ENCODE measurements at places on chromosomes 12 and 14.

GRCh38 chr12:49017891-49018260, 700 bp downstream of the PRKAG1 start:
- DNase-seq = no peak

DNA sequence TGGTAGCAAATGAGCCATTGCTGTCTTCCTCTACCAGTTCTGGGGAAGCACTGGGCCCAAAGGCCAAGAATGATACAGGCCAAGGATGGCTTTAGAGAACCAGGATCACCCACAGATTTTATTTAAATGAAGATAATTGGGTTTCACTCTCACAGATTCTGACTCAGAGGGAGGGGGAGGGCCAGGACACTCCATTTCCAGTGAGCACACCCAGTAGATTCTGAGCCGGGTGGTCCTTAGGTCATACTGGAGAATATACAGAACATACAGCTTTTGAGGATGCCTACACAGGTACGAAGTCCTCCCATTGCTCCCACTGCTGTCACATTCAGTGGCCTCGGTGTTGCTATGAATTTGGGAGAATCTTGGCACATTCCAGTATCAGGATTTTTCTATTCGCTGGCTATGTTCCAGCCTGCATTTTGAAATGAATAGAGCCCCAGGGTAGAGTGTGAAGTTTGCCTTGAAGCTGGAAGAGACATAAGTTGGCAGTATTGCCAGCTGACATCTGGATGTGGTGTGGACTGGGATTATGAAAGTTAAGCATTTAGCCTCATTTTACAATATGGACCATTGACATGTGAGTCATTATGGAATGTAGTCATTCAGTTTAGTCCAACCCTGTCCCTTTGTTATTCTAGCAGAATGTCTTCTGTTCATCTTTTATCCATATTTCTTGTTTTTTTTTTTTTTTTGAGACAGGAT, 45.8 kb upstream of the POC1B start:
- DNase-seq = no peak

DNA sequence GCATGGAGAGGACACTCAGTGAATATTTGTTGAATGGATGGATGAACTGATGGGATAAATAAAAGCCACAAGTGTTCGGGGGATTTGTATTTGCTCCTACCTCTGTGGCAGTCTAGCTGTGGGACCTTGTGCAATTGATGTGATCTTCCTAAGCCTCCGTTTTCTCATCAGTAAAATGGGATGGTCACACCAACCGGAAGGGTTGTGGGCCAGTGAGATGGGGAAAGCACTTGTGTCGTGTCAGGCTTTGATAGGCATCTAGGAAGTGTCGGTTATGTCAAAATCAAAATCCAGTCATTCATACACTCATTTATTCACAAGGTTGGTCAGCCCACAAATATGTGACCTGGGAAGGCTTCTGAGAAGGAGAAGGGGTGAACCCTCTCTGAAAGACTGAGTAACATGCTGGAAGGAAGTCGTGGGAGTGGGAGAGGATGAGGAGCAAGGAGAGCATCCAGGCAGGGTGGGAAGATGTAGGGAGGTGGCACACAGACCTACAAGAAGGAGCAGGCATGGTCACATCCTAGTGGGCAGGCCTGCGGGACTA, 7.8 kb upstream of the SERPINA9 start:
- DNase-seq = no peak

- no peak for DNase-seq
Measured at GRCh38 chr14:100698666-100699448, 27.8 kb upstream of the DLK1 start.

DNA sequence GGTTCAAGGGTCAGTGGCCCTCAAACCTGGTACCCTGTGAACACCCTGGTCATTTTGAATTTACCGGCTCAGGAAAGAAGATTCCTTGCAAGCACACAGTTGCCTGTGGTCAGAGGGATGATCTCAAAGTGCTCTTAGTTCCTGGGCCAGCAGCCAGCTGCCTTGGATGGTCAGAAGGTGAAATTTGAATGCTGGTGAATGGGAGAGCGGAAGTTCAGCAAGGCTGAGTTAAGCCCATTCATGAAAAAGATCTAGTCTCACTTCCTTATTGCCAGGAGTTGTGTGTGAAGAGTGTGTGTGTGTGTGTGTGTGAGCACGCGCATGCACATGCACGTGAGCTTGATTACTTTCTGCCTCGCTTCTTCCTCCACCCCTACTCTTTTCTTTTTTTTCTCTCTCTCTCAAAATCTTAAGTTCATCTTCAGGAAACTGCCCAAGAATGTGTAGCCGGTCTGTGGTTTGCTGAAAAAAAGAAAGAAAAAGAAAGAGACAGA, 155.5 kb upstream of the CCND2 start:
- no peak for DNase-seq

- DNase-seq = no peak
Measured at GRCh38 chr12:132537049-132537448, 47.1 kb downstream of the FBRSL1 start.

GRCh38 chr14:75865531-75865930, 116.3 kb downstream of the TGFB3 start:
- no peak for DNase-seq

- no peak for DNase-seq
Measured at GRCh38 chr12:4850857-4851380, 58.8 kb upstream of the KCNA1 start.

GRCh38 chr14:95514131-95515079, 2.0 kb downstream of the SYNE3 start:
- no peak for DNase-seq

DNA sequence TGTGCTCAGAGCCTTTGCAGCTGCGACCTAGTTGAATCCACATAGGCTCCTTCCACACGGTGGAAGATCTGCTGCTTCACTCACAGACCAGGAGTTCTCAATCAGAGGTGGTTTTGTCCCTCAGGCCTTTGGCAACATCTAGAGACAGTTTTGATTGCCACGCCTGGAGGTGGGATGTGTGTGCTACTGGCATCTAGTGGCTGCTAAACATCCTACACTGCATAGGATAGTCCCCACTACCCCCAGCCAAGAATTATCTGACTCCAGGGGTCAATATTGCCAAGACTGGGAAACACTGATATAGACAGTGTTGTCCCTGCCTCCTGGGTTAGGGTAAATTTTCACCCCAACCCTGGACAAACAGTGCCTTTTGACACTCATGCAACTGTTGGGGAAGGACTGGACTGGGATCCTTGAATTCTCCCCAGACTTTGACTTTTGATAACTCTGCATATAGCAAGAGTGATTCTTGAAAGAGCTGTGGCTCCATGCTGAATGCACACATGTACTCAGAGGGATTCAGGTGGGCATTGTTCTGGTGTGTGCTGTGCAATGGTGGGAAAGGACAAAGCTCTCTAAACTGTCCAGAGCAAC, 39.8 kb downstream of the BAZ2A start:
- no peak for DNase-seq

GRCh38 chr12:109099431-109100020, 2.1 kb downstream of the UNG start:
- no peak for DNase-seq

DNA sequence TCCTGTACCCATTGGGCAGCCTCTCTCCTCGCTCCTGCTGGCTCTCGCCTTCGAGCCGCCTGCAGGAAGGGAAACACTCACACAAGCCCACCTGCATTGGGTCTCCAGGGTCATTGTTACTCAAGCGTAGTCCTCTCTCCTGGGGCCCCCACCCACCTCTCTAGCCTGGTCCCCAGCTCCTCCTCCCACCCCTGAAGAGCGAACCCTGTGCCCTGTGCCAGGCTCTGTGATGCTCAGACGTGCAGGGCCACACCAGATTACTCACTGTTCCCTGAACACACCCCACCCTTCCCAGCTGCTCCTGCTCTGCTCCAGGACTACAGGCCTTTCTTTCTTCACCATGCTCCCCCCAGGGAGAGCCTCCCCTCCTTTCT, 88.1 kb downstream of the NINJ2 start:
- no peak for DNase-seq

DNA sequence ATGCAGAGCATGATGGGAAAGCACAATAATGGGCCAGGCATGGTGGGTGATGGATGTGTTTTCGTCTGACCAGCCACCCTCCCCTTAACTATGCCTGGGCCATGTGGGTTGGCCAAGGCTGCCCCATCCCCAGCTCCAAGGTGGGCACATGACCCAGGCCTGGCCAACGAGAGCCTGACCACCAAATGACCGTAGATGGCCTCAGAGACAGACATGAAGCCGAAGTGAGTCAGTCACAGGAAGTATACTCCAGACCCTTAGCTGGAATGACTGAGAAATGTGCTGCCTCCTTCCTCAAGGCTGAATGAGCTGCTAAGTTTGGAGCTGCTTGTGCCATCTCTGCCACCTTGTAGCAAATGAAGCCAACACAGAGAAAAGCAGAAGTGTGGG, 233.6 kb downstream of the BCL11B start:
- DNase-seq = no peak

DNA sequence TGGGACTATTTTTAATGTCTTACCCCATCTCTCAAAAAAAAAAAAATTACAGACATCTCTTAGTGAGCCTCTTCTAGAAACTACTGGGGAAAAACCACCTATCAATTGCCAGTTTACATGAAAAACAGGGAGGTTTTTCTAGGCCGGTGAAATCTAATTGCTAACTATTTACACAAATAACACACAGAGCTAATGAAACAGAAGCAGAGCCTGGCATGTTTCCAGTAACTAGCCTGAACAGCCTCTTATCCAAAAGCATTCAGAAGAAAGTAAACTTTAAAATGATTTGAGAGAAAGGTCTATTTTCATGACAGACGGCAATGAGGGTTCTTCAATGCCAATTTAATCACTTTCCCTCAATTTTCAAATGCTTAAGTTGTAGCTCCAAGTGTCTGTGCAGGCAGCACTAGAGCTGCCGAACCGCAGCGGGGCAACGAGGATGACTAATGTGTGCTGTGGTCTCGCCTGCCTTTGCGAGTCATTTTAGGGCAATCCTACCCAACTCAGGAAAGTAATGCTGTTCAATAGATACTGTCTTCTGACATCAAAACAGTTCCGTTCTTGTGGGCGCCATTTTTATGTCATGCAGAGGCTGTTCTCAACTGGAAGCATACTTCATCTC, 84.6 kb downstream of the SETD3 start:
- DNase-seq = peak; percentile 13

DNA sequence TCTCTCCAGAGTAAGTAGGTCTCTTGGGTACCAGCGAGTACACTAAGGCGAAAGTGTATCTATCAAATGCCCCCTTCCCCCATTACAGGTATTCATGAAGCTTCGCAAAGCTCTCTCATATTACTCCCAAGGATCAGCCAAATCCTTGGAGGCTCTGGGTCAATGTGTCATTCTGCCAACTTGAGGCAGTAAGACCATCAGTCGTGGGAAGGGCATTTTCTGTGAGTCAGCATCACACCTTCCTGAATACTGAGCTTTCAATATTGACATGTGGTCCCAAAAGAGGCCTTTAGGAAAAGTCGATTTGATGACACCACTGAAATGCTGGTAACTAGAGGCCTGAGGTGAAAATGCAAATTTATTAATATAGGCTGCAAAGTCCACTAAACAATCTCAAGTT, 323.9 kb downstream of the LRIG3 start:
- DNase-seq = no peak

DNA sequence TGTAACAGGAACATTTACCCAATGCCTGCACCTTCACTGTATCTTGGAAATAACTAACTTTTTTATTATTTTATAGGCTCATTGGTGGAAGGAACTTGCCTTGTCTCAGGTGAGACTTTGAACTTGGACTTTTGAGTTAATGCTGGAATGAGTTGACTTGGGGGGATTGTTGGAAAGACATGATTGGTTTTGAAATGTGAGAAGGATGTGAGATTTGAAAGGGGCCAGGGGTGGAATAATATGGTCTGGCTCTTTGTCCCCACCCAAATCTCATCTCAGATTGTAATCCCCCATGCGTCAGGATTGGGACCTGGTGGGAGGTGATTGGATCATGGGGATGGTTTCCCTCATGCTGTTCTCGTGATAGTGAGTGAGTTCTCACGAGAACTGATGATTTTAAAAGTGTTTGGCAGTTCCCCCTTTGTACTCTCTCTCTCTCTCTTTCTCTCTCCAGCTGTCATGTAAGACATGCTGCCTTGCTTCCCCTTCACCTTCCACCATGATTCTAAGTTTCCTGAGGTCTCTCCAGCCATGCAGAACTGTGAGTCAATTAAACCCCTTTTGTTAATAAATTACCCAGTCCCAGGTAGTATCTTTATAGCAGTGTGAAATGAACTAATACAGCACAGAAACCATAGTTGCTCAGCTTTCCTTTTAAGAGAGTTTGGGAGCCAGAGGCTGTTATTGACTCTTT, 244.1 kb downstream of the BTG1 start:
- DNase-seq = no peak

GRCh38 chr12:93591137-93591868, 18.8 kb downstream of the SOCS2 start:
- DNase-seq = no peak

GRCh38 chr12:26014085-26014484, 55.6 kb downstream of the RASSF8 start:
- DNase-seq = no peak

GRCh38 chr12:62776575-62776974, 158.4 kb downstream of the PPM1H start:
- no peak for DNase-seq

GRCh38 chr12:67202011-67202677, 67.0 kb upstream of the CAND1 start:
- no peak for DNase-seq

- DNase-seq = no peak
Measured at GRCh38 chr14:72849222-72849621, 44.7 kb downstream of the DPF3 start.

DNA sequence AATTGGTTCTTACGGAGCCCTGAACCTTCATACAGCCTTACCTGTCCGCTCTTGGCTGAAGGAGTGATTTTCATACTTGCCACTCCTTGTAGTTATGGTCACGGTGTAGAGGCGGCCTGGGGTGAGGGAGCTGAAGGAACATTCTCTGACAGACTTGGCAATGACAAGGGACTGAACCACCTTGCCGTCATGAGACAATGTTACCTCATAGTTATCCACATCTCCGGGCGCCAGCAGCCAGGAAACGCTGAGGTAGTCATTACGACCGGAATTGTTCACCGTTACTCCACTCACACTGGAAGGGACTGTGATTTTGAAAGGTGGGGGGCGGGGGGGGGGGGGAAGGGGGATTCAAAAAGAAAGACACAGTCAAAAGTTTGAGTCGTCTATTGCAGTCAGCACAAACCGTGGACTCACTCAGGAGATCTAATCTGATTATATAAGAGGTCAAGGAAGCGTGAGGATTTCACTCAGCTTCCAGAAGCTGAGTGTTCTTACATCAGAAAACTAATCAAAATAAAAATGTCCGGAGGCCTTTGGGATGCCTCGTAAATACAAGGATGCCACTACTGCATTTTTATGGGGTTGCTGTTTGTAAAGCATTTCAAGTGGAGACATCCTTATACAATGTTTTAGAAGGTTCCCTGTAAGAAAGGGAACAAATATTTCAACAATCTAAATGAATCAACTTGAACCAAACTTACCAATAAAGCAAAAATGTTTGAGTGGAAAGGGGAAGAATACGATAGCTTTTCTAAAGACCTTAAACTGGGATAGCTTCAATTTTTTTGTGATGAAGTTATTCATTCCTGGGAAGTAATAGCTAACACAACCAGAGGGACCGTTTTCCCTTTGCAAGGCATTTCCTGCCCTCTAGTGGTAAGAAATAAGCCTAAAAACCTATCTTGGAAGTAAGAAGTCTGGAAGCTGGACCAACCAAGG, 60.6 kb downstream of the PTPRB start:
- no peak for DNase-seq

- no peak for DNase-seq
Measured at GRCh38 chr12:103865151-103865730, 24.2 kb upstream of the NT5DC3 start.

All from stimulated activated CD4-positive, alpha-beta T cell treated with anti-CD3 and anti-CD28 coated beads, TNF-alpha, amount 100 ng/mL, for 48 hours (primary cell).